ENCODE measurements at places on chromosomes 4 and X.

DNA sequence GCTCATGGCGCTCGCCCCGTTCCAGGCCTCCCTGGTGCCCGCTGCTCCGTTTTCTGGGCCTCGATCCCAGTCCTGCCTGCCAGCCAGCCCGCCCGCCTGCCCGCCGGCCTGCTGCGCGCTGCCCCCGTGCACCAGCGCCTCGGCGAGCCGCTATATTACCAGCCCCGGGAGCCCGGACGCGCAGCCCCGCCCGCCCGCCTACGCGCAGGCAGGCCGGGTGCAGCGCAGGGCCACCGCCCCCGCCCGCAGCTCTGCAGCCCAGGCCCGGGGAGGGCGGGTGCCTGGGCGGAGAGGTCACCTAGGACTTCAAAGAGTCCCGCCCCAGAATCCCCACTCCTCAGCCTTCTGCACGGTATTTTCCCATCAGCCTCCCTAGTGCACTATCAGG, at the start of gene MAOB:
Gene MAOB (minus strand): TSS at position 157 of the 388 bp plus-strand sequence. CDS start 151 bp downstream, at position 6.
- no peak for DNase-seq

GRCh38 chrX:50877310-50877709, 33.2 kb upstream of the BMP15 start:
- no peak for DNase-seq

DNA sequence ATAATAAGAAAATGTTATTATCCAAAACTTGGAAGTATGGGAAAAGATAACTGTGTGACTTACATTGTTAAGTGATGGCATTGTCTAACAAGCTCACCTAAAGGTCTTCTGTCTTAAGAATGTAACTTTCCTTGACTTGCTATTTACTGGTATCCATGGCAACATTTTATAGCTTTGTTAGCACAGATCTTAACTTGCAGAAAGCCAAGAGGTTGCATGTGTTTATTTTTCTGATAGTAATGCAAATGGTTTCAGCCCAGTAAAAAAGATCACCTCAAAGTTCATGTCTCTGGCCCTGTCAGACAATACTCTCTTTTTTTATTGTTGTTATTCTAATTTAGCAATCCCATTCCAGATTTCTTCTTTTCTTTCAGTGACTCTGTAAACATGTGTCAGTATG, 425.3 kb downstream of the SPRY1 start:
- DNase-seq, result no peak

- DNase-seq, result no peak
Measured at GRCh38 chr4:162498168-162498567, 334.4 kb upstream of the FSTL5 start.

- DNase-seq, result no peak
Measured at GRCh38 chr4:37489697-37490096, 196.5 kb downstream of the RELL1 start.
